H1 (cell line): ENCODE measurements at places on chromosomes 3 and 15. TPM values are rescaled to one million over a fixed set of nuclear protein-coding genes. Genes with fewer than 3 reads are reported as not detected.

GRCh38 chr3:145754605-145755289, 406.2 kb downstream of the PLOD2 start:
- H3K27ac ChIP-seq: no peak overlapping the region
- H3K4me3 ChIP-seq: no peak overlapping the region
- H3K4me1 ChIP-seq: no peaks in the 10 kb centered on the region
- no peaks in the 10 kb centered on the region for H3K36me3 ChIP-seq

DNA sequence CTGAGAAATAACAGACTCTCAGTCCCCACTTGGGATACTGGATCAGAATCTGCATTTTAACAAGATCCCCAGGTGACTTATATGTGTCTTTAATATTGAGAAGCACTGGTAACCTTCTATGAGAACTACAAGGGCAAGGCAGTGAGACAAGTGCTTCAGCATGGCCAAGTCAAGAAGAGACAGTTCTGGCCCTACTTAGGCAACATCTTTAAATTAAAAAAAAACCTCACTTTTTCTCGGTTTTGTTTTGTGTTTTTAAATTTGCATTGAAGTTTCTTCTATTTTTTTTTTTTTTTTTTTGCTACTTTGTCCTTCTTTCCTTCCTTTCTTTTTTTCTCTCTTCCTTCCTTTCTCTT, 42.5 kb upstream of the SPTSSB start:
- H3K27ac ChIP-seq: no peak overlapping the region
- DNase-seq: no peak
- H3K4me3 ChIP-seq: no peak overlapping the region
- peaks cover 2% of the 10 kb centered on the region; the same call in 1 of the 2 replicates for H3K4me1 ChIP-seq

NEK10 gene
- total RNA-seq: 0.50 and 0.84 TPM in 2 replicates

DNA sequence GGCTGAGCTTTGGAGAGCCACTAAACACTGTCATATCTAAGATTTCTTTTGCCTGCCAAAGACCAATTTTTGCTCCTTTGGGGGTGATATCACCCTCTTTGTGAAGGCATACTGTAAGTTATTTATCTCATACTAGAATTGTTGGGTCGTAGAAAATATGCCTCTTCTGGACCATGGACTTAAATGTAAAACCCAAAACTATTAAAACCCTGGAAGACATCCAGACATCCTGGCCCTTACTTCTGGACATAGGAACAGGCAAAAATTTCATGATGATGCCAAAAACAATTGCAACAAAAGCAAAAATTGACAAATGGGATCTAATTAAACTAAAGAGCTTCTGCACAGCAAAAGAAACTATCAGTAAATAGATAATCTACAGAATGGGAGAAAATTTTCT, 172.2 kb downstream of the ATG7 start:
- H3K27ac ChIP-seq: no peak overlapping the region
- no peak overlapping the region for H3K4me3 ChIP-seq
- no peaks in the 10 kb centered on the region for H3K27me3 ChIP-seq
- H3K4me1 ChIP-seq: no peaks in the 10 kb centered on the region

- no peak overlapping the region for H3K27ac ChIP-seq
- peaks cover 2% of the 10 kb centered on the region for H3K4me1 ChIP-seq
- no peaks in the 10 kb centered on the region for H3K36me3 ChIP-seq
- H3K4me3 ChIP-seq: no peak overlapping the region
- peak; percentile 60 for DNase-seq
- H3K27me3 ChIP-seq: 0 out of 2 replicates have a peak, but pooled peaks cover 3% of the 10 kb centered on the region
These were observed 30.6 kb upstream of the ABHD2 start for GRCh38 chr15:89057506-89058133.

ZBBX gene
- total RNA-seq: 0.84 and 1.0 TPM in 2 replicates

DNA sequence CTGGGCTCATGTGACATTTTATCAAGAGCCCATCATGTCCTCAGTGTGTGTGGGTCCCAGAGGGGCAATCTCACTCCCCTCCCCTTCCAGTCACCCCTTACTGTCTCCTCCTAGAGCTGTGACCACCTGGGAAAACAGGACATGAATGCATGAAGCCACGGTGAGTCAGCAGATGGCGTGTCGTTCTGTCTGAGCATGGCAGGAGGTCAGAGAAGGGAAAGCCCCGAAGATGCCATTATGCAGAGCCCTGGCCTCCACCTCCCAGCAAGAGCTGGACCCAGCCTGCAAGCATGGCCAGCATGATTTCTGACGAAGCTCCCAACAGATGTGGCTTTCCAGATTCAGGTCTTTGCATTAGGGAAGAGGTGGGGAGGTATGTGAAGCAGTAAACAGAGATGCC, 118.5 kb downstream of the TLE3 start:
- H3K27me3 ChIP-seq: no peaks in the 10 kb centered on the region
- no peaks in the 10 kb centered on the region for H3K4me1 ChIP-seq
- H3K36me3 ChIP-seq: no peaks in the 10 kb centered on the region
- no peak overlapping the region for H3K27ac ChIP-seq
- no peak for DNase-seq

SOX2 gene
- total RNA-seq: 247 and 260 TPM in 2 replicates

GRCh38 chr3:112319516-112320276, 13.3 kb upstream of the CD200 start:
- H3K4me1 ChIP-seq: no peaks in the 10 kb centered on the region; the same call in 1 of the 2 replicates
- DNase-seq: no peak
- no peaks in the 10 kb centered on the region; the same call in 1 of the 2 replicates for H3K36me3 ChIP-seq
- no peak overlapping the region for H3K27ac ChIP-seq

LTF gene
- 0.80 and 0.99 TPM in 2 replicates for total RNA-seq

- H3K27ac ChIP-seq: no peak overlapping the region
- DNase-seq: no peak
- H3K4me3 ChIP-seq: no peak overlapping the region
- H3K36me3 ChIP-seq: no peaks in the 10 kb centered on the region
These were observed 29.0 kb downstream of the AMOTL2 start for GRCh38 chr3:134345202-134345601.
